Fibroblast of skin of back (primary cell): ENCODE measurements at places on chromosomes 4 and X.
A peak's percentile ranks its signal among the peaks of the same experiment; 100 is the strongest.

DNA sequence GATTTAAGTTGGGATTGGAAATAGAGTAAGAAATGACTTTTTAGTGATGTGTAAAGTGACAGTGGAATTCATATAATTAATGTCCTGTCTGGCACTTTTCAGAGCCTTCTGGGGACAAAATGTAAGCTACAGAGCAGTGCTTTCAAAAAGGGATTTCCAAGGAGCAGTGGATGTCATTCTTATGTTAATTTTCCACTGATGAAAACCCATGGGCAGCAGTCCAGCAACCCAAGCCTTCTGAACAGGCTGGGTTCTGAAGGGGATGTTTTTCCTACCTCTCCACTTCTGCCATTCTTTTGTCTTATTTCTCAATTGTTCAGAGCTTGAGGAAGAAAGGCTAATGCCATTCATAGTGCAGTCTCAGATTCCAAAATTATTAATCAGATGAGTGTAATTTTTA, 717.6 kb upstream of the HS3ST1 start:
- DNase-seq, result no peak

DNA sequence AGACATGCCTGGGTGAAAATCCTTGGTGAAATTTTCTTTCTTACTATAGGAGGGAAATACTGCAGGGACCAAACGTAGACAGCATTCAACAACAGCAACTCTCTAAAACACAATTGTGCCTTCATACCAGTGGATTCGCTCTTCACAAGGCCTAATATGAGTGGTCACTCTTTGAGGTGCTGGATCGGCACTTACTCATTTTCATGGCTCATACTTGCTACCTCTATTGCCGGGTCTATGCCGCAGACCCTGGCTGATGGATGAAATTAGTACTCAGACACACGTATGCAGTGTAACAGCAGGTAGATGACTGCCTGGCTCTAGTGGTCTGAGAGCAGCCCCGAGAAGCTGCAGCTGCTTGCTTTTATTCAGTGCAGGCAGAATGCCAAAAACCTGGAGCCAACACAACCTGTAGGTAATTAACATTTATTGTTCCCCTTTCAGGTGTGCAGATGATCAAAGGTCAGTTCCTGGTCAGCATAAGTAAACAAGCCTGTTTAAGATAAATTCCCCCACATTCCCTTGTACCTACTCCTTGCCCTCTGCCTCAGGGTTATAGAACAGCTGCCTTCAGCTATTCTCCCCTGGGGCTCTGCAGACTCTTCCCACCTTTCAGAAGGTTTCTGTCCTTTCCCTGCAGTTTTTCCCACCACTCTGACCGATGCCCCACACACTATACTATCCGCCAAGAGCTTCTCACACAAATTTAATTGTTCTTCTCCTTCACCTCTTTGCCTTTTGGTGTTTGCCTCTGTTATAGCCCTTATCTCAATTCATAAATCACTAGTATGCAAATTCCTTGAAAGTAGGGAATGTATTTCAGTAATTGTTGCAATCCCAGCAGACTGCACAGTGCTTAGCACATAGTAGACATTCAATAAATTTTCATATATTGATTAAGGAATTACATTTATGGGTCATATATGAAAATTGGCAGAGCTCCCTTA, 210.0 kb downstream of the SPANXN3 start:
- DNase-seq, result no peak

DNA sequence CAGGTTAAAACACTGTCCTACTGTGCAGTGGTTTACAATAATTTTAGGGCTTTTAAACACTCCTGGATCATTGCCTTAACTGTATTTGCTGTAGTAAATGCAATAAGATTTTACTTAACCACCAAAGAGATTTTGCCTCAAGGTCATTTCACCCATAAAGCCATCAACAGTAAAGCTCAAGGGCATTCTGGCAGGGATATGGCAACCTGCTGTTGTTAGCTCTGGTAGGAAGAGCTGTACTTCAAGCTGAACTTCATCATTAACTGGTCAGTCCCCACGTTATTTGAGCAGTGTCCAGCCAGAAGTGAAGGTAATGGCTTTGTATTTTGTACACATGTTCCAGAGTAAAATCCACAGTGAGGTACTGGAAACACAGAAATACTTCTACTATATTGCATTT, 26.9 kb upstream of the MAOA start:
- no peak for DNase-seq

GRCh38 chr4:15495621-15496020, 25.9 kb downstream of the CC2D2A start:
- peak; percentile 6 for DNase-seq

- no peak for DNase-seq
Measured at GRCh38 chrX:56826020-56826419, 97.0 kb downstream of the NBDY start.

GRCh38 chr4:74045772-74046171, 7.3 kb upstream of the CXCL3 start:
- DNase-seq, result no peak

DNA sequence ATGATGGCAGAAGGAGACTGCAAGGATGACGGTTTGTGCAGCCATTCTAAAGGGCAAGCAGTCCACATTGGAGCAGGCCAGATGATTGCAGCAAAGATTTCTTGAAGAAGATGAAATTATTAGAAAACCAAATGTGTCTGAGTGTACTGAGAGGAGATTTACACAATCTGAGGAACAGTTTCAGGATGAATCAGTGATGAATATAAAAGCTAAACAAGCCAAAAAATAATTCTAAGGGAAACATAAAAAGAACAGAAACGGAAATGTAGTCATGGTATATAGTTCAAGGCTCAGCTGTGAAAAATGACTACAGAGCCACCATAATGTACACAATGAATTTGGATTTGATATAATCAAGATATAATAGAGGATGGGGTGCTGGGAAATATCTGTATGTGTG, 168.5 kb downstream of the PDGFC start:
- DNase-seq, result no peak

- DNase-seq, result no peak
Measured at GRCh38 chr4:81807386-81807785, 335.7 kb upstream of the RASGEF1B start.

GRCh38 chr4:76407440-76408119, 13.4 kb downstream of the CCDC158 start:
- peak; percentile 28 for DNase-seq

DNA sequence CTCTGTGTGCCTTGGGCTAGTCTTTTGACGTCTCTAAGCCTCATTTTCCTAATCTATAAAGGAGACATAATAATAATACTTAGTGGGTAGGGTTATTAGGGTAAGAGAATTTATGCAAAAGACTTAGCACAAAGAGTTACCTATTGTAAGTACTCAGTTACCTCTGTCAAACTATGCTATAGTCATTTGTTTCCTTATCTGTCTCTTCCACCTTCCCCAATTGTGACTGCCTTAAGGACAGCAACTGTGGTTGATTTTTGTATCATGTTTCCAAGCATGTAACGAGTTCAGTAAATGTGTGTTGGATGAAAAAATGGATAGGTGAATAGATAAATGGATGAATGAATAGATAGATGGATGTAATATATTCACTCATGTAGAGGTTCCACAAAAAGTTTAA, 48.1 kb downstream of the WDR19 start:
- DNase-seq, result no peak

DNA sequence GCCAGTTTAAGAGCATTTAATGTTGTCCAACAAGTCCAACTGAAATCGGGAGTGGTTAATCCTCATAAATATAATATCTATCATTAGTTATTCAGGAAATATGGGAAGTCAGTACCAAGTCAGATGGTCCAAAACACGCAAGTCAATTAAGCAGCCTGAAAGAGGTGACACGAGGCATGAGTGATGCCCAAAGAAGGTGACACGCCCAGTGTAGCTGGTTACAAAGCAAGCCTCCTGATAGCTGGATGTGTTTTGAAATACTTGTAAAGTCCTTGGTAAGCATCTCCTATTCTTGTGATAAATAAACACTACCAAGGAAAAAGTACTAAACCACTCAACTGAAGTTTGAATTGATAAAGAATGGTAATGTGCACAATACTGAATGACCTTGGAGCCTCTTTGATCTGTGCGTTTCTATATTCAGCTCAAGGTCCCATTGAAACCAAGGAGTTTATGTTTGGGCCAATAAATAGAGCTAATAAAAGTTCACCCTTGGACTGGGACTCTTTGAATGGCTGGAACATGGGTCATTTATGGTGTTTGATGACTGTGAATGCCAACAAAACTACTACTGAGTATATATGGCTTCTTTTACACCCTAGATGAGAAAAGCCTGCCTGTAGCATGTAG, 93.2 kb upstream of the KLF3 start:
- no peak for DNase-seq

DNA sequence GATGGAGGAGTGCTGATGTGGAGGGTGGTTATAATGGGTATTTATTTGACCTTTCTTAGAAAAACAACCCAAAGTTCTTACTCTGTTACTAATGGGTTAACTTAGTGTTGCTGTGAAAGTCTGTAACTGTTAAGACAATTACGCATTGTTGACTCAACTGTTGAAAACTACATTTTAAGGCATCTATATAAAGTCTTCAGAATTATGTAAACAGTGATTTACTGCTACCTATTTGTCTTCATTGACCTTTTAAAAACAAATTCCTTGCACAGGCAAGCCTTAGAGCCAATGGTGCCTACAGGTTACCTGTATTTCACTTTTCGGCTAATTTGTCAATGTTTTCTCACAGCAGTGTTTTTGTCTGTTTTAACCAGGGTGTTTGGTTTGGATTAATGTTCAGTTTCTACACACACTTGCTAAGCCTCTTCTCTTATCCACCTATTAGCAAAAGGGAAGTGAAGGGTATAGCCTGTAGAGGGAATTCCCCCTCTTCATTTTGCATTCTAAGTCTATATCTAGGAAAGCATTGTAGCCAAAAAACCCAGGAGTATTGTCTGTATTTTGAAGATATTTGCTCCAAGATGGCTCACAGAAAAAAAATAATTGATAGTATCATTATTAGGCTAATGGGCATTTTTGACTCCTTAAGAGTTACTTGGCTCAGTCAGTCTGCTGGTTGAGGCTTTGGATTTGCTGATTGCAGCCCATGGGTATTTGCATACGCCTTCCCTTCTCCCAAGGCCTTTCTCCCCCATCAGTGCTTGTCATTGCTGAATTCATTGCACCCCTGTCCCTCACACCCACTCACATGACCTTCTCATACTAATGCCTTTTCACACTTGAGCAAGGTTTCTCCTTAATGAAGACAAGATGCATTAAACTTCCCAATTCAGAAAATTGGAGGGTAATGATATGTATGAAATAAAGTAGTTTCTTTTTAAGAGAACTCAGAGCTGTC, 30.5 kb downstream of the AFF1 start:
- no peak for DNase-seq

- no peak for DNase-seq
Measured at GRCh38 chrX:118702741-118703140, 24.7 kb upstream of the IL13RA1 start.

DNA sequence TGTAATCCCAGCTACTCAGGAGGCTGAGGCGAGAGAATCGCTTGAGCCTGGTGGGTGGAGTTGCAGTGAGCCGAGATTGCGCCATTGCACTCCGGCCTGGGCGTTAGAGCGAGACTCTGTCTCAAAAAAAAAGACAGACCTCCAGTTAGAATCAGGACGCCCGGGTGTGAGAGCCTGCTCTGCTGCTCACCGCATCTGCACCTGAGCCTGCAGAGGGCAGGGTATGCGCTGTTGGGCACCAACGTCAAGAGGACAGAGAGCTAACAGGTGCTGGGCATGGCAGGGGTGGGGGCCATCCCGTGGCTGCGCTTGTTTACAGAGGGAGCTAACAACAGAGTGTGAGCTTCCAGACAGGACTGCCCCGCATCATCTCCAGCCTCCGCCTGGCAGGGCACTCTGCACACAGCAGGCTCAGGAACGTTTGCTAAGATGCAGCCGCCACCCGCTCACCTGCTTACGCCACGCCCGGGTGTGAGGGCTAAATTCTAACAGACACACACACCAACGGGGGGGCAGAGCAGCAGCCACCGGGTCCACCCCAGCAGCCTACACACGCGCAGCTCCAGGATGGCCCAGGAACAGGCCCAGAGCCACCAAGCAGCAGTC, 50.0 kb upstream of the CPLX1 start:
- DNase-seq, result no peak

DNA sequence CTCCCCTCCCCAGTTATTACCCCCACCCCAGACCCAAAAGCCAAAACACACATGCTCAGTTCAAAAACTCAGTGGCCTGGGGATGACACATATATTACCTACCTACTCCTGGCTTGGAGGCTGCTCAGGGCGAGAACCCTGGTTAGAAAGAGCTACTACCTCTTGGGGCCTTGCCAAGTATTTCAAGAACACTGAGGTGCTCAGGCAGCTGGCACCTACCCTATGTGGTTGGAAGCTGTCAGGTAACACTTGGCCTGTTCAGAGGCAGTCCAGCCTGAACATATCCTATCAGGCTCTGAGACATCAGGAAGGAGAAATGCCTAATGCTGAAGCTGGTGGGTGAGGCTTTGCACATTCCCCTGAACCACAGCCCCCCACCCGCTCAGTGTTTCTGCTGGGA, 4.9 kb downstream of the BCAP31 start:
- no peak for DNase-seq

DNA sequence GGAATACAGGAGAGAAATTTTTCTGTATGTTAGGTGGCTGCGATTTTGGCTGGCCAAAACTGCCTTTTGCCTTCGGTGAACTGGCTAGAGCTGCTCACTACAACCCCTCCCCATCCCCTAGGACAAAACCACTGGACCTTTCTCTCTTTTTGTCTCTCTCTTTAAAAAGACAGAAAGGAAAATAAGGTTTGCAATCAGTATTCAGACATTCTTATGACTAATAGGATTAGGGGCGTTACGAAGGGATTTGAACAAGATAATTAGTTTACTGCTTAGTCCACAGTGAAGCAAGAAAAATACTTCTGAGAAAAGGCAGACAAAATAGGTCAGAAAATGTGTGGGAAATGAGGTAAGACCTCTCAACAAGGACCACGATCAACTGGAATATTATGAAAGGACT, 180.4 kb downstream of the SLIT2 start:
- no peak for DNase-seq

- peak; percentile 44 for DNase-seq
Measured at GRCh38 chr4:74105656-74106280, 6.8 kb upstream of the CXCL2 start.

DNA sequence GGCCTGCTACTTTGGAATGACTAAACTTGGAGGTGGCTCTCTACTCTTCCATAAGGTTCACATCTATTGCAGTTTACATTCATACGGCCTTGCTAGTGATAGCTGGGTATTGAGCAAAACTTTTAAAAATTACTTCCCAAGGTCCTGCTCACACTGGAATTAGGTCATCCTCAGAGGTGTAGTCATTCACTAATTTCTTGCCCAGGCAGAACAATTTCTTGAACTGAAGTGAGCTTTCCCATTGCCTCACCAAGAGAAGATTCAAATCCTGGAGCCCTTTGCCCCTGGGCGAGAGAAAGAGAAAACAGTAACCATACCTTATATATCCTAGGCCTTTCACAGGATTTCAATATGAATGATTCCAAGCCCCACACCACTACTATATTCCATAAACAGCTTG, 109.2 kb downstream of the GUCY2F start:
- no peak for DNase-seq
